ENCODE measurements at places on chromosomes 5 and 9.
A peak's percentile ranks its signal among the peaks of the same experiment; 100 is the strongest.

GRCh38 chr5:95938766-95939165 is 22.9 kb downstream of the ELL2 start:
- DNase-seq, result no peak

GRCh38 chr9:8673830-8674229 is 874.3 kb upstream of the DMAC1 start:
- DNase-seq, result no peak

- DNase-seq, result no peak
These were observed 16.0 kb downstream of the SLC36A1 start for GRCh38 chr5:151463137-151464029.

GRCh38 chr9:137455359-137455991 is 3.7 kb downstream of the NSMF start:
- DNase-seq, result no peak

- no peak for DNase-seq
These were observed 56.5 kb upstream of the CDKN2B start for GRCh38 chr9:22065431-22066200.

GRCh38 chr5:178832618-178833201 is 27.0 kb upstream of the ZNF354B start:
- peak; percentile 3 for DNase-seq

GRCh38 chr5:109225716-109226625 is 183.8 kb downstream of the PJA2 start:
- no peak for DNase-seq

DNA sequence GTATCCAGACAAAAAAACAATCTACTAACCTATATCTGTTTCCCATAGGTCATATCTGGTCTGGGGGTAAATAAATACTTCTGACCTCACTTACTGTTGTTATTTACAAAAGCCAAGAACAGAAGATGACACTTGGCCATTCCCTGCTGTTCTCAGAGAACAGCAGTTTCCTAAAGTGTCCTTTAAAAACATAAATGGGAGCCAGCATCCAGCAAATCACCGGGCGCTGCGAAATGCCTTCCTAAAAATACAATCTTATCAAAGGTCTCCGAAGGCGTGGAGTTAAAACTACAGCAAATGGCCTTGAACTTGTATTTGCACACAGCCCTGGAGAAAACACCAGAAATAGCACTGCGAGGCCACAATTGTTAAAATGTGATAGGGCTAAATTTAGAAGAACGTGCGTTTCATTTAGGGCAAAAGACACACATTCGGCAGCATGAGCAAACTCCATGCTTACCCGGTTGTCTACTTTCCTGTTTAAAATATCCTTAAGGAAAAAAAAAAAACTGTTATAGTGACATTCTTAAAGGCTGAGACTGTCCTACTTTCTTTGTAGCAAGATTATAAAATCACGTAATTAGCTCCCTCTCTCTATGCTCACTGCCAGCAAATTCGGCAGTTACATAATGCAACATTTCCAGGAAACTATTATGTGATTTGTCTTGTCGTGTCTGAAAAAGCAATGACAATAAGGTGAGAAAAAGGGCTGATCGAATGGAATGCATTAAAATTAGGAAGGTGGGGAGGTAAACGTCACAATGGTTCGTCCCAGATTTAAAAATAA is 1.5 kb downstream of the NFIL3 start:
- DNase-seq, result peak; percentile 32

- DNase-seq, result no peak
These were observed 586.3 kb upstream of the FAM174A start for GRCh38 chr5:99948850-99949249.

GRCh38 chr5:159758189-159758588 is 158.1 kb upstream of the ADRA1B start:
- no peak for DNase-seq
